Activated CD4-positive, alpha-beta T cell treated with anti-CD3 and anti-CD28 coated beads for 24 hours (primary cell): ENCODE measurements at places on chromosomes 2 and 18.

GRCh38 chr2:43420389-43420801, 175.4 kb downstream of the THADA start:
- DNase-seq, result no peak

- no peak for DNase-seq
Observed at GRCh38 chr2:9721344-9721743, 90.5 kb upstream of the YWHAQ start.

DNA sequence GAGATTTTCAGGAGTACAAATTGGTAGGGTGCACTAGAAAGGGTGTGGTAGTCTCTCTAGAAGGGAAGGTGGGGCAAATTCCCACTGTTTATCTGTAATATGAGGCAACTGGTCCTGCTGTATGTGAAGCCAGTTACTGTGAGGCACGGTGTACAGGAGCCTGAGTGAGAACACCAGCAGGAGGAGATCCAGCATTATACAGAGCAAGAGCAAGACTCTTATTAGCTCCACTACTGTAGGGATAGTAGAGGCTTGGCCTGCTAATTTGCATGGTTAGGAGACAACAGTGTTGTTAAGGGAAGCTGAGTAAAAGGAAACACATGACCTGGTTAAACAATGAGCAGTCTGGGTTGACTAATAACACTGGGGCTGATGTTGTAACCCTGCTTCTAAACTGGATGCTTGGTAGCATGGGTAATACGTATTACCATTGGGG, 76.3 kb upstream of the WDSUB1 start:
- no peak for DNase-seq

DNA sequence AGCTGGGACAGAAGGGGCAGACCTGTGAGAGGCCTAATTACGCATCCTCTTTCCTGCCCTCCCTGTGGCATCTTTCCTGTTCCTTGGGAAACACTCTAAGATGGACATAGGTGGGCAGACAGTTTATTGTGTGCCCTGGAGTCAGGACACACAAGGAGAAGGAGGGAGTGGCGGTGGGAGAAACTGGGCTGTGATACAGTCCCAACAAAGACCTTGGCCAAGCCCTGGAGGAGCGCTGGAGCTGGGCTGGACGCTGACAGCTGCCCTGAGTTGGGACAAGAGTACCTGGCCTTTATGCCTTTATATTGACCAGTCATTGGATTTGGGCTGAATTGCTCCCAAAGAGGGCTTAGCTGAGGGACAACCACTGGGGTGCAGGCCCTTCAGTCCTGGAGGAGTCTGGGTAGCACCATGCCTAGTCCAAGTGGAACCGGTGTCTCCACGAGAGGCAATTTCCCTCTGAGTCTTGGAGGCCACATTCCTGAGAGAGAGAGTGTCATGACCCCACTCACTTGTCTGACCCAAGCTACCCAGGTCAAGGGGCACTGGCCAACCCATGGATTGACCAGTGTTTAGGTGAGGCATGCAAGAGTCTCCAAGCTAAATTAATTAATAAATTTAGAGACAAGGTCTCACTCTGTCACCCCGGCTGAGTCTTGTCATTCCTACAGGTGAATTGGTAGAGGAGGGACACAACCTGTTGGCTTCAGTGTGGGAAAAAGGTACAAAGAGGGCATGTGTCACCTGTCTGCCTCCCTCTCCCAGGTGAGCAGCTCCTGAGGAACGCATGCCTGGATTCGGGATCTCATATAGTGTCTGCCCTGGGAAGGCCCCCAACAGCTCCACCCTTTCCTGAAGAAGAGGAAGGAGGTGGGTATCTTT, 107.1 kb upstream of the ST3GAL5 start:
- DNase-seq, result no peak

DNA sequence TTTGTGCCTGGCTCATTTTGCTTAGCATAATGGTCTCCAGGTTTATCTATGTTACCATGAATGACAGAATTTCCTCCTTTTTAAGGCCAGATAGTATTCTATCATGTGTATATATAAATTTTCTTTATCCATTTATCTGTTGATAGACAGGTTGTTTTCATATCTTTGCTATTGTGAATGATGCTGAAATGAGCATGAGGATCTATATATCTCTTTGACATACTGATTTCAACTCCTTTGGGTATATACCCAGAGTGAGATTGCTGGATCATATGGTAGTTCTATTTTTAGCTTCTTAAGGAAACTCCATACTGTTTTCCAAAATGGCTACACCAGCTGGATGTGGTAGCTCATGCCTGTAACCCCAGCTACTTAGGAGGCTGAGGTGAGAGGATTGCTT, 86.4 kb upstream of the LTBP1 start:
- DNase-seq, result no peak

- DNase-seq, result no peak
Observed at GRCh38 chr18:39799006-39799405, 2156.0 kb upstream of the PIK3C3 start.

- no peak for DNase-seq
Observed at GRCh38 chr2:14716319-14716718, 83.8 kb downstream of the LRATD1 start.

DNA sequence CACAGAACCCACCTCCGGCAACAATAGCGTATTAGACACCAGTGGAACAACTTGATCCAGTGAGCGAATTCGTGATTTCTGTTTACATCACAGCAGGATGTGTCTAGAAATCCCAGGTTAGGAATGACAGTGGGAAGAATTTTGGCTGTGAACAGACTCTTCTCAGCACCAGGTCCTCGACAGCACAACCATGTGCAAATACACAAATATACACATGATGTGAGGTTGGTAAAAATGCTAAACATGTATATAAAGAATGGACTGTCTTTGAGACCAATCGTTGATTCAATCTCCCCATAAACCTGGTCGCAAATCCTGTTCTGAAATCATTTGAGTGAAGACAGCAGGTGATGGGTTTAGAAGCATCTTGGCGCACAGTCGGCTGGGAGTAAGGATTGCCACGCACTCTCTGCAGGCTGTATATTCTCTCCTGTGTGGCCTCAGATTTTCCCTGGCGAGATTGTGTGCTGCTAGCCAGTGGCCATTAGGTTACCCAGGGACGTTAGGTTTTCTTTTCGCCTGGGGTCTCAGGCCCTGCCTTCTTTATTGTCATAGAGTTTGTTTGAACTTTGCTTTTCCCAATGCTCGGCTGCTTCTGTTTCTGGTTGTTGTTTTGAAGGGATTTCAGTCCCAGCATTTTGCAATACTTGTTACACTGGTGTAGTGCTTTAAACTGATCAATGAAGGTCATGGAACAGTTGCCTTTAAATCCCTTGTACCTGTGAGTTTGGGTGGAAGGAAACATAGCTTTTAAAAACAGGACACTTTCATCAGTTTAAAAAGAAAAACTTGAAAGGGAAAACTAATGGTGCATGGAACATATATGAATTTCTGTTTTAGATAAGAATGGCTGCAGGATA, 147.3 kb downstream of the ALPK2 start:
- DNase-seq, result no peak

GRCh38 chr2:237524631-237525030, 37.6 kb downstream of the MLPH start:
- no peak for DNase-seq

DNA sequence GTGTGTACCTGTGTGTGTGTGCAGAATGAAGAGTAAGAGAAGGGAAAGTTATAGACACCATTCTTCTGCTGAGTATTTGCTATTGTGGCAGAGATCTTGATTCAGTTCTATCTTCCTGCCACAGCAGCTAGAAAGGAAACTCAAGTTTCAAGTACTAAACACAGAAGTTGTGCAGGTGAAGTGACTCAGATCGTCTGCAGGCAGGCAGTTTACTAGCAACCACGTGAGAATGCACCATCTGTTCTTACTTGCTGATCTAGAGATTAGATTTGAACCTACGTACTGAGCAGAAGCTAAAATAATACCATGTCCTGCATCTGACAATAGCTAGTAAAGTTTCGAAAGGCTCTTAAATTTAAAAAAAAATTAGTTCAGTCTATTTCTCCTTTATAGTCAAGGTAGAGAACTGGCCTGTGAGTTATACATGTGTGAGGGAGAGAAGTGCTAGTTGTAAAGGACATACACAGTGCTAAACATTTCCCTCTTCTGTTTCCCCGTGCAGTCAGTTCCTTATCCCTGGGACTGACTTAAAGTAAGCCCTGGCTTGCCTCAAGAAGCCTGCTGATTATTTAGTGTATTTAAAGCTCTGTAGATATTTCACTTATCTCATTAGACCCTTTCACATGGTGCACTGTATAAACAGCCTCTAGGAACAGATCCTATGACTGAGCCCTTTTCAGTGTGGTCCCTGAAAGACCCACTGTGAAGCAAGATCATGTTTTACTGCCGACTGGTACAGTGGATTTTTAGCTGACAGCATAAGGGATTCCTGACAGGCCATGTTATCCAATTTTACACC, 45.0 kb downstream of the SLC38A11 start:
- DNase-seq, result no peak

DNA sequence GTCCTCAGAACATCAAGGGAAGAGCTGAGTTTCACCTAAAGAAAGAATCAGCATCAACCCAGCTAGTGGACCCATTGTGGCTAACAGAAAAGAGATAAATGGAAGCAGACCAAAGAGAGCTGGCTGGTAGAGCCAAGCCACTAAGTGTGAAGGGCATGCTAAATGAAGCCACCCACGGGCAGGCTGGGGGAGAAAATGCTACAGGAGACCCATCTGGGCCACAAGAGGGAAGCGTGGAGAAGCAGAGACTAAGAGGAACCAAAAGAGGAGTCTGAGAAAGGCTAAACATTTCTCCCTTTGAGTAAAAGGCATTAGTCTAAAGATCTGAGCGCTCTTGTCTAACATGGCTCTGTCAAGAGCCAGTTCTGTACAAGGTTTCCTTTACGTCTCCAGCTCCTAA, 15.8 kb downstream of the CWC22 start:
- DNase-seq, result no peak

DNA sequence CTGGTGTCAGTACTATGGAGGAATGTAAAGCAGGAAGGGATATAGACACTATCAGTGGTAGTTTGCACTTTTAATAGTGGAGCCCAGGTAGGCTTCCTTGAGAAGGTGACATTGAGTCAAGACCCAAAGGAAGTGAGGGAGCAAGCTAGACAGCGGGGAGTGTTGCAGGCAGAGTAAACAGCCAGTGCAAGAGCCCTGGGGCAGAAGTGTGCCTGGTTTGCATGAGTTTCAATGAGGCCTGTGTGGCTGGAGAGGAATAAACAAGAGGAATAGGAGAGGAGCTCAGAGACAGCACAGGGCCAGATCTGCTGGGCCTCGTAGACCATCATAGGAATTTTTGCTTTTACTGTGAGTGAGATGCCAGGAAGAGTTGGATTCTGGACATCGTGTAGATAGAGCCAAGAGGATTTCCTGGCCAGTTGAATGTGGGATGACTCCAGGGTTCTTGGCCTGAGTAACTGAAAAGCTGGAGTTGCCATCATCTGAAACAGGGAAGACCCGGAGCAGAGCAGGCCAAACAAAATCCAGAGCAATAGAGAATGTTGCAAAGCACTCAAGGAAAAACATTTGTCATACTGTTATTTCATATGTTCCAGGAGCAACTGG, 102.5 kb downstream of the SP3 start:
- DNase-seq, result no peak

DNA sequence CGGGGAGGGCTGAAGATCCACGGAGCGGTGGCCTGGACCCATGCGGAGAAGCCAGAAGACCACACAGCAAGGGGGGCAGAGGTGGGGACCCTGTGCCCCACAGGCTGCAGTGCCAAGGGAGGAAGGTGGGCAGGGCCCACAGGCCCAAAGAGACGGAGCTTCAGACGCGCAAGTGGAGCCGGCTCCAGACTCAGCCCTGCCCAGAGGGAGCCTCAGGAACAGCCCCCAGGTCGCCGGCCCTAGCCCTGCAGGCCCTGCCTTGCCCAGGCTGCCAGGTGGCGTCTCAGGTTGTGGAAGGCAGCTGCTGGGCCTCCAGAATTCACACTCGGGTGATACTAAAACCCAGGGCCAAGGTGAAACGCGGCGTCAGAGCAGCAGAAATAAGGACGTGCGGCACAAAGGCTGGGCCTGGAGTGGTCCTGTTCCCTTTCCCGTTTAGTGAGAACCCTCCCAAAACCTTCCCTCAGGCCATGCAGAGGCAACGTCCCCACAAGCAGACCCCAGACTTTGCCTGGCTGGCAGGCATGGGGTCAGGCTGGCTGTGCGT, 36.8 kb downstream of the SLC66A2 start:
- DNase-seq, result no peak

GRCh38 chr2:169071455-169071854, 2.1 kb downstream of the DHRS9 start:
- DNase-seq, result no peak

DNA sequence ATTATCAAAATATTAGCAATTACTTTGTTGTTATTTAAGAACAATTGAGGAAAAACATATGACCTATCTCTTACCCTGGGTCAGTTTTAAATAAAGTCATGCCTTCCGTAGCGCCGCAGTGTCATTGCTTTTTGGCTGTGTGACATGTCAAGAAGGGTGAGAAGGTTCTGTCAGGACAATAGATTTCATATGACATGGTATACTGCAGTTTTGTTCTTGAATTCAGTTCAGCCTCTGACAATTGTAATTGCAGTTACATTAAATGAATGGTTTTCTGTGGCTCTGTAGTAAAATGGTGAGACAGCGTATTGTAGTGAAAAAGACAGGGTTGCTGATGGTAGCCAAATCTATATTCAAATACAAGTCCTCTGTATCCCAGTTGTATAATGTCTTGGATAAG, 307.2 kb downstream of the CDH2 start:
- no peak for DNase-seq

- DNase-seq, result no peak
Observed at GRCh38 chr18:36660311-36660710, 168.5 kb downstream of the TPGS2 start.

DNA sequence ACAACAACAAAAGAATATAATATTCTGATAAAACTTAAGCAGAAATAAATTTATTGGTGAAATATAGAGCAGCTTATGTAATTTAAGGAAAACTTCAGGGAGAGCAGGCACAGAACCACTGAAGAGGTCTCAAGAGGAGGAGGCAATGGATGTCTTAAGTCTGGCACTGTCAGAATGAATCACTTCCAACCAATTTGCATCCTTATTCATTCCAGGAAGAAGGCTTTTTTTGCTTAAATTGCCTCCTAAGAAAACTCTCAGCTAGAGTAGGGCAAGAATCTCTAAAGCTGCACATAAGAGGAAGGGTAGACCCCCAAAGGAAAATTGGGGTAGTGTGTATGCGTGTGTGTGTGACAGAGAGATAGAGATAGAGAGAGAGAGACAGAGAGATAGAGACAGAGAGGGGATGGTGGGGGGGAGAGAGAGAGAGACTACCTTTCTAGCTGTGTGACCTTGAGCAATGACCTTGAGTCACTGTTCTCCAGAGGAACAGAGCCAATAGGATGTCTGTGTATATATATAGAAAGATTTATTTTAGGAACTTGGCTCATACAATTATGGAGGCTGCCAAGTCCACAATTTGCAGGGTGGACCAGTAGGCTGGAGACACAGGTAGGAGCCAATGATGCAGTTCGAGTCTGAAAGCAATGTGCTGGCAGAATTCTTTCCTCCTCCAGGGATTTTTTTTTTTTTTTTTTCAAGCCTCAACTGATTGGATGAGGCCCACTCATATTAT, 96.4 kb upstream of the LINC00305 start:
- DNase-seq, result no peak

- DNase-seq, result no peak
Observed at GRCh38 chr2:8142461-8142860, 539.4 kb upstream of the ID2 start.

DNA sequence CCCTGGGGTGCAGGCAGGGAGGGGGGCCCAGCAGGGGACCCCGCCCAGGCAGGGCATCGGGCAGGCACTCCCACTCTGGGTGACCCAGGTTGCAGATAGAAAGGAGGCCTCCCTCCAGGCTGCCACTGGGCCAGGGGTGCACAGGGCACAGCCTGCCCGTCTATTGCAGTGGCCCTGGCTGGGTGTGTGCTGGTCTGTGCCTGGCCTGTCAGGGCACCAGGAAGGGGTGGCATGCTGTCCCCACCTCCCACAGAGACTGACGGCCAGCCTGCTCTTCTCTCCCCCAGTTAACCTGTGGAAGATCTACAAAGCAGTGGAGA, 12.9 kb downstream of the ARID5A start:
- DNase-seq, result no peak
